ENCODE measurements at places on chromosomes 6 and 20.

DNA sequence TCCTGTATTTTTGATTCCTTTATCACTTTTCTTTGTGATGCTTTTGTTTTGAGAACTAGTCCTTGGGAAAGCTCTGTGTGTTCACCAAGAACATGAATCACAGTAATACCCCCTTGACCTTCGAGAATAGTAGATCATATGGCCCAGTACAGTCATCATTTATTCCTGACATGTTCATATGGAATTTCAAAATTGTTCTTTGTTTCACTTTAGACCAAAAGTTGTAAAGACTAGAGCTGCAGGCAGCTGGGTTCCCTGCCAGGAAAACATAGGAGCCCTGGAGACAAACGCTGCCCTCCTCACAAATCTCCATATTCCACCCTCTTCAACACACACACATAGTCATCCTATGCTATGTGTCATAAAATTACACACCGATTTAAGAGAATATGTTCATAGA lies 621.2 kb upstream of the EYS start:
- DNase-seq = peak; percentile 22

- no peak for DNase-seq
Observed at GRCh38 chr20:36574366-36575135, 1.2 kb downstream of the TGIF2 start.

GRCh38 chr6:5089481-5090438 lies 4.6 kb downstream of the PPP1R3G start:
- no peak for DNase-seq

- no peak for DNase-seq
Observed at GRCh38 chr6:159062564-159062945, 17.8 kb upstream of the TAGAP start.

- no peak for DNase-seq
Observed at GRCh38 chr6:46882645-46883044, 39.1 kb downstream of the ADGRF5 start.

- DNase-seq = no peak
Observed at GRCh38 chr6:25981568-25982263, 19.1 kb downstream of the TRIM38 start.

- no peak for DNase-seq
Observed at GRCh38 chr6:80528115-80528514, 421.6 kb downstream of the BCKDHB start.

GRCh38 chr6:168915855-168916254 lies 337.8 kb downstream of the THBS2 start:
- no peak for DNase-seq

DNA sequence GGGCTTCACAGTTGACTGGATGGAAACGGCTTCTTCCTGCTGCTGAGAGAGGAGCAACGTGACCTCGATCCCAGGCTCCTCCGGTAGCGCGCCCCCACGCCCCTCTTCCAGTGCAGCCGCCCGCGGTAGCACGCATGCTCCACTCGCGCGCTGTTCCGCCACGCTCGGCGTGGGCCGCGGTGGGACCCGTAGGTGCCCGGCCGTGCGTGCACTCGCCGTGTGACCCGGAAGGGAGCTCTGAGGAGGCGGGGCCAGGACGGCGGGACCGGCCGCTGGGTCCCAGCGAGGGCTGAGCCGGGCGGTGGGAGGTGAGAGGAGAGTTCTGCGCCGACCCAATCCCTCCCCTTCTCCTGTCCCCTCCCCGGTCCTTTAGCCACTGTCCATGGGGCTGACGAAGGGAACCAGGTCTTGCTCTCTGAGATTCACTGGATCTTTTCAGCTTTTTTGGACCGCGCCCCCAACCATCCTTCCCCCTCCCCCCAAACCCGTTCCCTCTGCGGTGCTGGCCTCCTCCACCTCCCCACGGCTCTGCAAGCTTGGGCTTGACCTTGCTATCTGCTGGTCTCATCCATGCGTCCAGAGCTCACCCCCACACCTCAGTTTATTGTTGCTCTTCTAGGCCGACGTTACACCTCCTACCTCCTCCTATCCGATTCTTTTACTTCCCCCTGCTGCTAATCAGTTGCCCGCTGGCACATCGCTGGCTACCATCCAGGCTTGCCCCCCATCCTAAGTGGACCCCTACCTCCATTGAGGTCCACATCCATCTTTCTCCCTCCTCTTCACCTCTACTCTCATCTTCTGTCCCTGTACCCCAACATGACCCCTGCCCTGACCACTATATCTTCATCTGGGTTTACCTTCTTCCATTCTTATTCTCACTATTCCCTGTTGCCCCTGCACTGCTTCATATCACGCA lies at the start of gene CUL9:
Gene CUL9, plus strand, starts transcription at position 255 of the 919 bp plus-strand sequence. CDS start 2,115 bp downstream, outside the sequence.
- no peak for DNase-seq

- no peak for DNase-seq
Observed at GRCh38 chr6:69704916-69705315, 91.9 kb downstream of the LMBRD1 start.

- no peak for DNase-seq
Observed at GRCh38 chr20:57259938-57260921, 6.2 kb downstream of the BMP7 start.

GRCh38 chr20:35006009-35006408 lies 50.3 kb downstream of the MYH7B start:
- no peak for DNase-seq

- no peak for DNase-seq
Observed at GRCh38 chr6:51025082-51025777, 206.6 kb downstream of the TFAP2B start.

DNA sequence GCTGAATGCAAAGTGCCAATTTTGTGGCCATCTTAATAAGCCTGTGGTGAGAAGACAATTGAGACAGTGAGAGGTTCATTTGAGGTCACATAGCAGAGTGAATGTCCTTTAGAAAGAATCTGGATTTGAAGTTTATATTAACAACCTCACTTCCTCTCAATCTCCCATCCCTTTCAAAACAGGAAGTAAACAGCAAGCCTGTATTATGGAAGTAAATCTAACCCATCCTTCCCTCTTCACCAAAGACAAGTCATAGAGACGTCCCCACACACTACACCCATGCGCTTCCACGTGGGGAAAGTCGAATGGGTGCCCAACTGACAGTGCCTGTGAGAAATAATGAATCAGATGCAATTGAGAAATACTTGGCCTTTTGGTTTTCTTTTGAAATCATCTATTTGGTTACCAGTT lies 28.8 kb upstream of the CCND3 start:
- no peak for DNase-seq

DNA sequence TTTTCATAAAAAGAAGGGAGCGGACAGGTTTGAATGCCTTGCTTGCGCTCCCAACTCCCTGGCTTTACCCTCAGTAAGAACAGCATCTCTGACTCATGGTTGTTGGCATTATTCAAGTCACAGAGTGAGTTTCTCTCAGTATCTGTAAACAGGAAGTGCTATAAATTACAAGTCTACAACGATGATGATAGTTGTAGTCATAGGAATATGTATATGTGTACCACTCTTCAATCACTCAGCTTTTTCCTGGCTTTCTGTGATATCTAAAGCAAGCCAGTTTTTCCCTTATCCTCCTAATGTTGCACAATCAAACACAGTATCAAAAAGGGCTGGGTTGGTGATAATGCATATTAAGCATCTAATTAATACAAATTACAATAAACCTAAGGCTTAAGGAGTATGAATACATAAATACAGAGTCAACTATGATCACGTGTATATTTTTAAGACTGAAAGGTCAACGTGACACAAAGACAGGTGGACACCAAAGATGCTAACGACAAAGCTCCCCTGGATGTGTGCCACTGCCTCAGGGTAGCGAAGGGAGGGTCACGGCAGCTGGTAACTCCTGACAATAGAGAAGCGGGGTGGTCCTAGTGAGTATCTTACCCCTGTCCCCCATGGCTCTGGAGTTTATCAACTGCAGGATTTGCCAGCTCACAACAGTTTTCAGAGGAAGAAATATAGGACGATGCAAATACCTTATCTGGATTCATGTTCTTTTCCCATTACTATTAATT lies 202.8 kb downstream of the BTBD9 start:
- no peak for DNase-seq

- DNase-seq = no peak
Observed at GRCh38 chr6:134810402-134810801, 139.5 kb downstream of the ALDH8A1 start.

DNA sequence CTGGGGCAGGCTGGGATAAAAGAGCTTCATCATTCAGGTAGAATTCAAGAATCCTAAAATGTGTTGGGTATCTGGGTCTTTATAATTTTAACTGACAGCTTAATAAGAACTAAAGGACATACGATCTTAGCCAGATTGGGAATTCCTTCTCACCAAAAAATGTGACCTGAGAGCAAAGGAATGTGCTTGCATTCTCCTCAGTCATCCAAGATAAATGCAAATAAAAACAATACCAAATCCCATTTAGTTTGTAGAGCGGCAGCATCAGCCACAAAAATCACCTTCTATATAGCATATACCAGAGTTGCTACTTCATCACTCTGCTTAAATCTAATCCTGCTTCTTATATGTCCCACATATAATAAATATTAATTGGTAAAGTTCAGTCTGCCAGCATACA lies 16.9 kb downstream of the USP49 start:
- DNase-seq = peak; percentile 12

GRCh38 chr6:14734416-14735340 lies 511.2 kb upstream of the JARID2 start:
- DNase-seq = no peak

GRCh38 chr20:36950414-36951197 lies 902 bp downstream of the SAMHD1 start:
- DNase-seq = no peak

GRCh38 chr6:167094820-167095637 lies 27.9 kb upstream of the CCR6 start:
- no peak for DNase-seq

DNA sequence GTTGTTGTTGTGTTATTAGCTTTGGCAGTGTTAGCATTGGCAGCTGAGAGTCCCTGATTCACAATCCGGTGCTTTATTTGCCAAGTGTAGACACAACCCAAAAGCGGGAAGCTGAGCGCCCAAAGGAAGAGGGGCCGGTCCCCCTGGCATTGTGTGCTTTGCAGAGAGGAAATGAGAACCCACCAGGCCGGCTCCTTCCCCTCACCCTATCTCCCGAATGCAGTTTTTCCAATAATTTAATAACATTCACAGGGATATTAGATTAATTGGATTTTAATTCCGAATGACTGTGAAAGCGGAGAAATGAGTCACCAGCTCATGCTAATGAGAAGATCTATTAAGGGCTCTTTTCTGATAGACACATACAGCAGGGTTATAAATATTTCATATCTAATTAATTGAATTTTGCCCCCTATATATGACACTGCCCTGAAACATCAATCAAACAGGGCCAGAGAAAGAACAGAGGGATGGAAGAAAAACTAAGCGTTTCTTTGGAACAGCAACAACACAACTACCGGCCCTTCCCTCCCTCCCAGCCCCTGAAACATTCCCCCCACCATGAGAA lies 143.8 kb downstream of the MBOAT1 start:
- no peak for DNase-seq

DNA sequence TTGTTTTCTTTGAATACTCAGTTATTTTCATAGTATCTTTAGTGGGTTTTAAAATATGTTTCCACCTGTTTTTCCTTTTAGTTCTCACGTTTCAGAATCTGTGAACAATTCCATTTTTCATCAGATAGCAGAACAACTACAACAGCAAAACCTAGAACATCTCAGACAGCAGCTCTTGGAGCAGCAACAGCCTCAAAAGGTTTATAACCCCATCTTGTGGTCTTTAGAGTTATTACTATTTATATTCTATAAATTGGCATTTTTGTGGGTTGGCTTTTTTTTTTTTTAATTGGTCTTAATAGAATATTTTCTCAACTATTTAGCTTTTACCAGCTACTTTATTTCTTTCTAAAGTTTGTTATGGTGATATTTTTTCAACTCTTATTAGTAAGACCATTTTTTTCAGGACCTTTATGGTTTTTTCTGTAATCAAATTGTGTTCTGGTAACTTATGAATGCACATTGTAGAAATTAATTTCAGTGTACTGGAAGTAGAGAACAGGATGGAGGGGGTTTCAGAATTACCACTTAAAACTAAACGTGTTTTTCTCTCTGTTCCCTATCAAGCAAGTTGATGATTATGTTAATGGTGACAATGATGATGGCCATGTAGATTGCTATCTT lies 72.2 kb downstream of the SCAF8 start:
- DNase-seq = peak; percentile 13

DNA sequence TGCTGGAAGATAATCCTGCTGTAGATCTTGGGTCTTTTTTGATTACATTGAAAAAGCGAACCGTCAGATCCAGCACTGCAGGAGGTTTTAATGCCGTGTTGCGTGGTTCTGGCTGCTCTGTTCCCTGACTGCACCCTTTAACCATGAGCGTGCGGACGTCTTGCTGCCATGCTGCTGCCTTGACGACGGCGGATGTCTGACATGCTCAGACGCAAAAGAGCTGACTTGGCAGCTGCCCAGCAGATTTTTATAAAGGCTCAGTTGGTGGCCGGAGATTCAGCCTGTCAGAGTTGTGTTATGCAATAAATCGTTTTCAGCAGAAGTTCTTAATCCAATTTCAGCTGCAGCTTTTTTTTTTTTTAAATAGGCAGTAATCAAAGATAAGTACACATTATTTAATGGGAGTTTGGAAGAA lies 119.4 kb downstream of the JARID2 start:
- DNase-seq = peak; percentile 76

DNA sequence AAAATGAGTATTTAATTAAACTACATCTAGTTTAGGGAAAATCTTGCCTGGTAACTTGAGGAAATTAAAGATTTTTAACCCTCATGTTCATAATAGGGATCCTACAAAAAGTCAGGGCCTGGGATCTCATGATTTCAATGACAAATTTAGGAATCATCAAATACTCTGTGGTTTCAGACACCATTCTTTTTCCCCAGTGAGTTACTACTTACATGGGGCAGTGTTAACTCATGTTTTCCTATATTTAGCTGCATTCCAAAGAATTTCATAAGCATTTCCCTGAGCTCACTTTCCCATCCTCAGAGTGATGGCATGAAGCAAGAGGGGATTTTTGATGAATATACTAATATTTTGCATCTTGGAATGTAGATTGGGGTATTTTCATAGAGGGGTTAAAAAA lies 321.7 kb downstream of the CENPW start:
- DNase-seq = peak; percentile 86

DNA sequence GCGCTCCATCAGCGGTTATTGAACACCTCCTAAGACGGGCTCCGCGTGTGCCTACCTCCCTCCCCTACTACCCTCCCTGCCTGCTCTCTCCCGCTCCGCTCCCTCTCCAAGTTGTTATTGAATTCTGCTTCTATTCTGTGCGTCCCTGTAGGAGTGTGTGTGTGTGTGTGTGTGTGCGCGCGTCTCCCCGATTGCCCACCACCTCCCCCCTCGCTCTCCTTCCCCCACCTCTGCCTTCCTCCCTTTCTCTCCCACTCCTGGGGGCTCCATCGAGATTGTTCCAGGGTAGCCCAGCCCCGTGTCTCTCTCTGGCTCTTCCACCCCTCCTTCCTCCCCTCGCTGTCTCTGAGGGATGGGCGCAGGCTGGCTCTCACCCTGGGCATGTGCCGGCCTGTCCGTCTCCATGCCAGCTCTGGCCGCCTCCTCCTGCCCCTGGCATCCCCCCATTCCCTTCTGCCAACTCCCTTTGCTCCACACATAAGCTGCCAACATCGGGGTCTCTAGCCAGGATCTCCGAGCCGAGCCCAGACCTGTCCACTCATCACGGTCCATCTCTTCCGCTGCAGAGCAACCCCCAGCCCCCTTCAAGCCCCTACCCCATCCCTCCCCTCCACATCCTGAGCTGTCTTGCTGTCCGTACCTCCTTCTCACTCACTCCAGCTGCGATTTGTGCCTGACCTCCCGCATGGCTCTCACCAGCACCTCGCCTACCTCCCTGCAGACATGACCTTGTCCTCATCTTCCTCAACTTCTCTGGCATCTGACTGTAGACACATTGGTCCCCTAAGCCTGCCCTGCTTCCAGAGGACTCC lies 68.5 kb downstream of the SRC start:
- no peak for DNase-seq
